ENCODE measurements at places on chromosomes 6 and 20. TPM values are rescaled to one million over a fixed set of nuclear protein-coding genes. Genes with fewer than 3 reads are reported as not detected.

- DNase-seq, result no peak
These were observed 89.6 kb upstream of the HMGCLL1 start for GRCh38 chr6:55668591-55668990.

- DNase-seq, result no peak
These were observed 758.1 kb upstream of the EPHA7 start for GRCh38 chr6:94177429-94177828.

DNA sequence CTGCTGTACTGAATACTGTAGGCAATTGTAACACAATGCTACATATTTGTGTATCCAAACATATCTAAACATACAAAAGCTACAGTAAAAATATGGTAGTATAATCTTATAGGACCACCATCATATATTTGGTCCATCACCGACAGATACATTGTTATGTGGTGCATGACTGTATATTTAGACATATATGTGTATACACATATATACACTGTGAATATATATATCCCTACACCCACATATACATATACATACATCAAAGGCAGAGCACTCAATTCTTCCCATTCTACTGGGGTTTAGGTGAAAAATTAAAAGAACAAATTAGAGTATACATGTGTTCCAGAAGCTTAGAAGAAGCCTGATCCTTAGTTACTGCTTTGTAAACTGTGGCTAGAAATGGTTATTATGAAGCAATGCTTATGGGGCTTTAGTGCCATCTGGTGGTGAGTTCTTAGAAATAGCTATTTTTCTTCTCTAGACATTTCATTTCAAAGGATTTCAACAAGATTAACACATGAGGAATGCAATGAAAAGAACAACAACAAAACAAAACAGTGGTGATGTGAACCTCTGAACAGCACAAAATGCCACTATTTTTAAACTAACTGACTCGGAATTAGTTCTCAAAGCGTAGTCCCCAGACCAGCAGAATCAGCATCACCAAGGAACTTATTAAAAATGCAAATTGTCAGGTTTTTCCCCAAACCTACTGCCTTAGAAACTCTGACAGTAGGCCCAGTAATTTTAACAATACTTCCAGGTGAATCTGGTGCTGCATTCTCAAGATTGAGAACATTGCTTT, 38.0 kb downstream of the PKHD1 start:
- DNase-seq, result peak; percentile 13

- DNase-seq, result no peak
These were observed 262.3 kb downstream of the CDH4 start for GRCh38 chr20:61514396-61514795.

GRCh38 chr20:51482836-51483473, 59.6 kb downstream of the NFATC2 start:
- DNase-seq, result no peak

- DNase-seq, result no peak
These were observed 16.4 kb downstream of the CEBPB start for GRCh38 chr20:50207026-50207425.

DNA sequence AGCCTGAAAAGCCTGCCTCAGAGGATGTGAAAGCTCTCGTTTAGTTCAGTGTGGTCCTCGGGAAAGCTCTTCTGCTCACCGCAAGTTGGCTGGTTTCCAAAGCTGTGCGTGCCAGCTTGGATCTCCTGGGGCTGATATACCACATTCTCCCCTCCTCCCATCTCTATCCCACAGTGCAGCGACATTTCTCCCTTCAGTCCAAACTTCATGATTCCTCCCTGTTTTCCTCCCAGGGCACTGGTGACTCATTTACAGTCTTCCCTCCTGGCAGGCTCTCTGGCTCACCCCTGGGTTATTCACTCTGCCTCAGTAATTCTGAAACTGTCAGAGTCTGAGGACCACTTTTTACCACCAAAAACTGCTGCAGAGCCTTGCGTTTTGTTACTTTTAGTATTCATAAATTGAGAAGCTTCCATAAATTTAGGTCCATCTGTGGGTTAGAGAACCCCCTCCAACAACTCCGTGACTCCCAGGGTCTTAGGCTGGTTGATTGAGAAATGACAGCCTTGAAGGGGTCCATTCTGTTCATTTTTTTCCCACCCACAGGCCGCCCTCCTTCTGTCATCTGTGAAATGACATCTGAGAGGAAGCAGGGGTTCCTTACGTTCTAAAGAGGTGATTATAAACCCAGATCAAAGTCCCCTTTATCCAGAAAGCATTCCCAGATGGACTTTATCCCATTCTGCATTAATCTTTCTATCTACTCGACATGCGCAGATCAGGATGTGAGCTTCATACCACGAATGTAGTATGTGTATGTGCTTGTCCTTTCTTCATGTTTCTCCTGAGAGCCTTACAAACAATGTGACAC, 6.1 kb downstream of the TRIM10 start:
- DNase-seq, result peak; percentile 61

DNA sequence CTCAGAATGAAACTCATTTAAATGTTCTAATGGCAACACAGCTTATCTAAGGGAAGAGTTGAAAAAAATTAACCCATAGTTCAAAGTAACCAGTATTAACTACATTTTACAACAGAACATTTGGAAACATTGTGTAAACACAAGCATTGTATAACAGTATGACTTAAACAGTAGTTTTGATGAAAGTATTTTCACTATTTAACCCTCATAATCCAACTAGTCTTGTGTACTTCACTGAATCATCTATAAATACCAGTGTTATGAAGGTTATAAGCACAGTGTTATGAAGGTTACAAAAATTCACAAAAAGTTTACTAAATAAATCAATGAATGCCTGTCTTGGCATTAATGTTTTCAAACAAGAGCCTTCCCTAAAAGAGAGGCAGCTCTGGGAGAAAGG, 66.5 kb downstream of the REV3L start:
- DNase-seq, result no peak

- DNase-seq, result no peak
These were observed 72.8 kb upstream of the RALGAPA2 start for GRCh38 chr20:20785226-20785625.

- no peak for DNase-seq
These were observed 73.9 kb upstream of the SOX4 start for GRCh38 chr6:21519642-21520041.

GRCh38 chr6:111852725-111853124, 20.5 kb downstream of the FYN start:
- no peak for DNase-seq

DNA sequence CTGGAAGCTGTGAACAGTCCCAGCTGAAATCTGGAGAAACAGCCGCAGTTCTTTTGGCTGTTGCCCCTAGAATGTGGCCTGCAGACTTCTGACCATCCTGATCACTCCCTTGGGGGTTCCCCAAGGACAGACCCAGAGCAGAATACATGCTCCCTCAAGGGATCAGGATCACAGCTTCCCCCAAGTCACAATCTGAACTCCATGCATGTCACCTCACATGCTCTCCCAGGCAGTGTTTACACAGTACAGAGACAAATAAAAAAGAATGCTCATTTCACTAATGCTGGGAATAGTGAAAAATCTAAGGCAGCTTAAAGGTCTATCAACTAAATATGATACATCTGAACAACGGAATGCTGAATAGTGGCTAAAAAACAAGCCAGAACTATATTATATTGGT, 20.5 kb downstream of the SPAG4 start:
- no peak for DNase-seq

DNA sequence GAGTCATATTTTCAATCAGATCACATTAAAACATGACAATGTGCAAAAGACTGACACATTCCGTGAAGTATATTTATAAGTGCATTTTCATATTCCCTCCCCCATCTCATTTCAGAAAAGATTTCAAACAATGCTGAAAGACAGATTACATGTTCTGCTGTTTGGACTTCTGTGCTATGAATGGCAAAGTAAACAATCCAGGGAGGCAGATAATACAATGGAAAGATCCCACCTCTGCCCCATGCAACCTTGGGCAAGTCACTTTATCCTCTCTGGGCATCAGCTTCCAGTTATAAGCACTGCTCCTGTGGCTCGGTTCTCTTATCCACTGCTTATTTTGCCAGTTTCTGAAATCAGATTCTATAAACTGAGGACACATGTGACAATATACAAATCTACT, 110.2 kb downstream of the RCAN2 start:
- no peak for DNase-seq

DNA sequence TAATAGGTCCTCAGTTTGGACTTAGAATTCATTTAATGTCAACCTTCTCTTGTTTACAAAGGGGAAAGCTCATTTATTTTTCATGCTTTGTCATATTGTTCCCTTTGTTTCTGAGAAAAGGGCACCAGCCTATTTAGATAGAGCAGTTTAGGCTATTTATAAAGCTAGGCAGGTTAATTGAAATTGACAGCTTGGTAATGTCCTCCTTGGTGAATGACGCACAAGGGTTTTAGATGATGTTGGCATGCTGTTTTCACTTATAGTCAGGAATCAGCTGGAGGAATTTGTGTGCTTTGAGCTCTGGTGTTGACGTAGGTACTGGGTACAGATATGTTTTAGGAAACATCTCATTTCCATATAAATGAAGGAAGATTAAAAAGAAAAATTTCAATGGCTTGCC, 45.2 kb downstream of the BCKDHB start:
- no peak for DNase-seq

GRCh38 chr20:9588706-9589105, 74.3 kb downstream of the LAMP5 start:
- DNase-seq, result no peak

- DNase-seq, result no peak
These were observed 65.5 kb downstream of the SYNJ2 start for GRCh38 chr6:158047127-158047518.

DNA sequence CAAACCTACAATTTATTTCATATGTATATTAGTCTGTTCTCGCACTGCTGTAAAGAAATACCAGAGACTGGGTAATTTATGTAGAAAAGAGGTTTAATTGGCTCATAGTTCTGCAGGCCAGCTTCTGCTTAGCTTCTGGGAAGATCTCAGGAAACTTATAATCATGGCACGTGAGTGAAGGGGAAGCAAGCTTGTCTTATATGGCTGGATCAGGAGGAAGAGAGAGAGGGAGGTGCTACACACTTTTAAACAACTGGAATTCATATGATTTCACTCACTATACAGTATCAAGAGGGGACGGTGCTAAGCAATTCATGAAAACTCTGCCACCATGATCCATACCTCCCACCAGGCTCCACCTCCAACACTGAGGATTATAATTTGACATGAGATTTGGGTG, 29.9 kb downstream of the PHACTR2 start:
- no peak for DNase-seq

- no peak for DNase-seq
These were observed 32.6 kb upstream of the OSTM1 start for GRCh38 chr6:108107102-108107501.

The SIM1 gene
- total RNA-seq, result not detected

The DEF6 gene
- total RNA-seq, result 12.8 TPM

The FRS3 gene
- 1.3 TPM for total RNA-seq

The BPIFB2 gene
- not detected for total RNA-seq

The SAMD3 gene
- not detected for total RNA-seq

The SYNJ2 gene
- total RNA-seq, result 26.6 TPM

The MAS1 gene
- not detected for total RNA-seq

The IL17F gene
- not detected for total RNA-seq

The C6orf118 gene
- not detected for total RNA-seq

All from mammary epithelial cell (primary cell).